ENCODE measurements at places on chromosomes 5 and 9.

GRCh38 chr9:108186642-108187395 lies 669.0 kb downstream of the ACTL7B start:
- peak; percentile 35 for DNase-seq

GRCh38 chr5:113293975-113294310 lies 140.8 kb downstream of the TSSK1B start:
- no peak for DNase-seq

DNA sequence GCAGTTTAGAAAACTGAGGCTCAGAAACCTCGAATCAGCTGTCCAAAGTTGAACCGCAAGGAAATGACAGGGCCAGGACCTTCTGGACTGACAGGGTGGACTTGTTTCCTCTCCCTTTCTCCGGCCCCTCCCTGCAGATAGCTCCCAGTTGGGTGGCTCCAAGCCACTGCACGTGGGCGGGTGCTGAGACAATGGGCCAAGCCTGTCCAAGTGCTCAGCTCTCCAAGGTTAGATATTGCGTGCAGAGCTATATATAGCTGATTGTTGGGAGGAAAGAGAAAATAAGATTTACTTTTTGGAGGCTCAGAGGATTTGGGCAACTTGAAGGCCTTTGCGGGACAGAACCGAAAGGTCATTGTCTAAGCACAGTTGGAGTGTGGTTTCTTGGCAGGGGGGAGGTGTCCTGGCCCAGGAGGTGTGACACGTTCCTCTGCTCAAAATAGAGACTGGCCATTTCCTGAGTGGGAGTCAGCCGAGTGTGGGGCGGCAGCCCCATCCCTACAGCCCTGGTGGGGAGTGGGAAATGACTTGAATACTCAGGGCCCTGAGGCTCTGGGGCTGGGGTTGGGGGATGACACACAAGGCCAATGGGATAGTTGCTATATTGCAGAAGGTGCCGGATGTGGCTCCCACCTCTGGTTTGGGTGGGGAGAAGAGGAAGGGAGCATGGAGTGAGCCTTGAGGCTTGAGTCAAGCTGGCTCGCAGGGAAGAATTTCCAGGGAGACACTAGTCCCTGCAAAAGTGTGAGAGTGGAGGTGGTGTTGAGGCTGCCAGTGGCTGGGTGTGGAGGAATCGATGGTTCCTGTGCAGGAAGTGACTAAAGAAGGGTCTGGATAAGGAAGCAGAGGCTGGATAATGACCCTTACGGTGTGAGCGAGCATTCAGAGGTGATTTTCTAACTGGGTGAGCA lies 44.4 kb upstream of the SMAD5 start:
- DNase-seq = no peak

DNA sequence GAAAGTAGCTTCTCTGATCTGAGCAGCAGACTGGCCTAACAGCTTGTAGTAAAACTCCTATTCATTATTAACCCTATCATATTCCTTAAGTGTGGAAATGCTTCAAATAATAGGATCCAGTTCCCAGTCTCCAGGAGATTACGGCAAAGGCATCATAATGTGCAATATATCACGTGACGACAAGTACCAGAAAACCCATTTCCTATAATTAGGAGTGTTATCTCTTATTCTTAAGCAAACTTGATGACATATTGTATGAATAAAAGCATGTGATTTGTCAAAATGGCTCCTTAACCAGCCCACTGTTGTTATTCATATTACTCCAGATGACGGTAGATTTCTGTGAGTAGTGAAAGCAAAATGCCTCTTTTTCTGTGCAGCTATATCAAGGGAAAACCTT lies 2.9 kb downstream of the SV2C start:
- no peak for DNase-seq

DNA sequence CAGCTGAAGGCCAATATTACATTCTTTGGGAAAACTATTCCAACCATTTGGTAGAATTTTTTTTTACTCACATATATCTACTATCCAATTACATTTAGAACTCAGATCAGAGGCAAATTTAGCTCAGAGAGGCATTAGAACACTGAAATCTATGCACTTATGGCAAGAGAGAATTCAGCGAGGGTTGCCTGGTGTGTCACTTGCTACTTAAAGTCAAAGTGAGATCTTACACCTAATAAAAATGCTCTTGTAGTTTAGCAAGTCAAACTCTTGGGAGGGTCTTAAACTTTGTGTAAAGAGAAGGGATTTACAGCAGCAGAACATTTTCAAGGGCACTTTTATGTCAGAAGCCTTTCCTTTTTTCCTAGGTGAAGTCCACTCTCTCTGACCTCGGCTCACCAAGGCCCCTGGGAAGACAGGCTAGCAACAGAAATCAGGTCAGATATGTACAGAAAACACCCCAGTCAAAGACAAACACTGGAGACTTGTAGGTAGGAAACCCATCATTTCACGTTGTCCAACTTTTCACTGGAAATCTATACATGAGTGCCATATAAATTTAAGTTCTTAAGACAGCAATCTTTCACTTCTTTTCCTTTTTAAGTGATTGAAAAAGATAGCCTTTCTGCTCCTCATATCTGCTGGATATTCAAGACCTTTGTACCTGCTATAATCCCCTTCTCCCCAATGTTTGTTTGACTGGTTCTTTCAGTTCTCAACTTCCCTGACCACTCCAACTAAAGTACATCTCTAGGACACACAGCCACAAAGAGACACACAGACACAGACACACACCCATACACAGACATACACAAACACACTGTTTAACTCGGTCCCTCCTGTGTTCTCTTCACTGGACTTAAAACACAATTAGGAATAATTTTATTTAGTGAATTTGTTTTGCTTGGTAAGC lies 635.8 kb downstream of the PDE4D start:
- DNase-seq = no peak

- no peak for DNase-seq
Measured at GRCh38 chr9:136700959-136701667, 11.3 kb upstream of the DIPK1B start.

DNA sequence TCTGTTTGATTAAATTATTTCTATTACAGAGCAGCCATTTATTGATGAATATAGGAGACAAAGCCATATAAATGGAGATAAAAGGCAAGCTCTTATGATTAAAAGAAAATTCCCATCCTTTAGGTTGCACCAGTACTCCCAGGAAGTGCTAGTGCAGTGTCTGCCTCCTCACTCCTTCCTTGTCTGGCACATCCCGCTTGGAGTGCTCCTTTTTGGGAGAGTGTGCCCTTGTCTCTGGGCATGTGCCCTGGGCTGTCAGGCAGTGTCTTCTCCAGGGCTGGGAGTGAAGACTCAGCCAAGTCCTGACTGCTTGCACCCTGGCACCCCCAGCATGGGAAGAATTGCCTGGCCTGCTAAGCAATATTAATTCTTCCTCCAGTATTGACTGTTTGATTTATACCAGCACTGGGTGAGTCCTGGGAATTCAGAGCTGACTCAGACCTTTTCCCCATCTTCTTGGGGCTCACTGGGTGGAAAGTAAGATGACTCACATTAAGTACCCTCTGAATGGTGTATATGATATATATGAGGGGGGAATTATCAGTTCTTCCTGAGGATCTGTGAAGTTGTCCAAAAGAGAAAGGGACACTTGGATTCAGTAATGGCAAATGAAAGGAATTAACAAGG lies 62.1 kb downstream of the ZSWIM6 start:
- no peak for DNase-seq

DNA sequence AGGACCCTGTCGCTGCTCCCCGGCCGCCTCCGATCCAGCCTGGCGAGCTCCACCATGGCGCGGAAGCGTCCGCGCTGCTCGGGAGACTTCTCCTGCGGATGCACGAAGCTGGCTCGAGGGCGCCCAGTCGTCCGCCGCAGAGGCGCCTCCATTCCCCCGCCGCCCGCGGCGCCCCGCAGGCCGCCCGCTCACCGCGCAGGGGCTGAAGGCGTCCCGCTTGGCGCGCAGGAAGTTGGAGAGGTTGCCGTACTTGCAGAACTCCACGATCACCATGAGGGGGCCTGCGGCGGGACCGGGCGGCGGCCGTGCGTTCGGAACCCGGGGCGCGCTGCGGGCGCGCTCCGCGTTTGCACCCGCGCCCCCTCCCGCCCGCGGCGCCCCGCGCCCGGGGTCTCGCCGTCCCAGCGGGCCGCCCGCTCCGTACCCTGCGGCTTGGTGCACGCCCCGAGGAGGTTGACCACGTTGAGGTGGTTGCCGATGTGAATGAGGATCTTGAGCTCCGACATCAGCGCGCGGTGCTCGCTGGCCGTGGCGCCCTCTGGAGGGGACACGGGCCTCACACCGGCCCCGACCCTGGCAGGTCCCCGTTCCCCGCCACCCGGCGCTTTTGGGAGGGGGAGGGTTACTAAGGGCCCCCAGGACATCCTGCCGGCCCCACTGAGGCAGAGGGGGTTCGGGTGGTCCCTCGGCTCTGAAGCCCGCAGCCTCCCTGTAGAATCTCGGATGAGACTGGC lies 27.7 kb upstream of the SCGB3A1 start:
- no peak for DNase-seq

DNA sequence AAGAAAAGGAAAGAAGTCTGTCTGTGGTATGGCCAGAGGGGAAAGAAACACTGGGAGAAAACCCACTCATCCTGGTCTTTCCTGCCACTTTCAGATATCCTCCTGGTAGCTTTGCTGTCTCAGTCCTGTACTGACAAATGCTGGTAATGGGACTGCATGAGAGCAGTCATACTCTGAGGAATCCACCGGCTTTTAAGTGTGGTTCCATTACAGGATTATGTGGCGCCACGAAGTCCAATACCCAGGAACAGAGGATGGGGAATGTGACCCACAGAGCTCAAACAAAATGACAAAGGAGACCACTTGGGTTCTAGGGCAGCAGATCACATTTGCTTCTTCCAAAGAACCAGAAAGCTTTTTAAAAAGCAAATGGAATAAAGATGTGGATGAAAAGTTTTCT lies 26.3 kb upstream of the FBP1 start:
- DNase-seq = no peak

- no peak for DNase-seq
Measured at GRCh38 chr9:93952784-93953495, 2.2 kb downstream of the BARX1 start.

DNA sequence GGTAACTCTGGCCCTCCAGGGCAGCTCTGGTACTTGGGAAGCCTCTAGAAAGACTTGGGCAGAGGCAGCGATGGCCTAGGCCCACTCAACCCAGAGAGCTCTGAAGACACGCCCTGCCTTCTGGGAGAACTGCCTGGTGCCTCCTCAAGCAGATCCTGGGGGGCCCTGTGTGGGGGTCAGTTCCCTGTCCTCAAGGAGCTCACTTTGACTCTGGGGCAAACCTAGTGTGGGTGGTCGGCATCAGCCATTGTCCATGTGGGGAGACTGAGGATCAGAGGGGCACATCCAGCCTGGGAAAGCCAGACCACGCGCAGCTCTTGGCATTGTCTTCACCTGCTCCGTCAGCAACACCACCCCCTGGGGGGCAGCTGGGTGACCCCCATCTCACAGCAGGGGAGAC lies 28.0 kb downstream of the ABO start:
- no peak for DNase-seq

DNA sequence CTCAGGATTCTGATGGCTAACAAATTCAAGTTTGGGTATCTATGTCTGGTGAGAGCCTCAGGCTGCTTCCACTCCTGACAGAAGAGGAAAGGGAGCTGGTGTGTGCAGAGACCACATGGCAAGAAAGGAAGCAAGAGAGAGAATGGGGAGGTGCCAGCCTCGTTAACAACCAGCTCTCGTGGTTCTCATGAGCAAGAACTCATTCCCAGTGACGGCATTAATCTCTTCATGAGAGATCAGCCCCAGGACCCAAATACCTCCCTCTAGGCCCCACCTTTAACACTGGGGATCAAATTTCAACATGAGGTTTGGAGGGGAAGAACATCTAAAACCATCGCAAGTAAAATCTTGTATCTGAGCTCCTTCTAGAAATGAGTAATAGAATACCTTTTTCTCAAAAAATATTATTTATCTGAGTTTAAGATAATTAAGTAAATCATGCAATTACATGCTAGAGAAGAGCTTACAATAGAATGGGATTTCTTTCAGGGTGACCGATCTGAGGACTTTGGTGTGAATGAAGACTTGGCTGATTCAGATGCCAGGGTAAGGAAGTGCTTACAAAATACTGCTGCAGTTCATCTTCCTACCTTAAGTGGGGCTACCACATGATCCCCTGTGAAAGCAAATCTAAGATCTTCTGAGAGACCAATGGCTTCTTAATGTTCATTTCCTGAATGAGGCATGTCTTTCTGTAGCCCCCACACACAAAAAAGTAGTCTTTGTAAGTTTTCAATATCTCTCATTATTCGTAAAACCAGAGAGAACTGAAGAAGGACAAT lies 11.5 kb downstream of the ANXA1 start:
- no peak for DNase-seq

GRCh38 chr5:113615708-113616107 lies 102.2 kb downstream of the YTHDC2 start:
- DNase-seq = no peak

DNA sequence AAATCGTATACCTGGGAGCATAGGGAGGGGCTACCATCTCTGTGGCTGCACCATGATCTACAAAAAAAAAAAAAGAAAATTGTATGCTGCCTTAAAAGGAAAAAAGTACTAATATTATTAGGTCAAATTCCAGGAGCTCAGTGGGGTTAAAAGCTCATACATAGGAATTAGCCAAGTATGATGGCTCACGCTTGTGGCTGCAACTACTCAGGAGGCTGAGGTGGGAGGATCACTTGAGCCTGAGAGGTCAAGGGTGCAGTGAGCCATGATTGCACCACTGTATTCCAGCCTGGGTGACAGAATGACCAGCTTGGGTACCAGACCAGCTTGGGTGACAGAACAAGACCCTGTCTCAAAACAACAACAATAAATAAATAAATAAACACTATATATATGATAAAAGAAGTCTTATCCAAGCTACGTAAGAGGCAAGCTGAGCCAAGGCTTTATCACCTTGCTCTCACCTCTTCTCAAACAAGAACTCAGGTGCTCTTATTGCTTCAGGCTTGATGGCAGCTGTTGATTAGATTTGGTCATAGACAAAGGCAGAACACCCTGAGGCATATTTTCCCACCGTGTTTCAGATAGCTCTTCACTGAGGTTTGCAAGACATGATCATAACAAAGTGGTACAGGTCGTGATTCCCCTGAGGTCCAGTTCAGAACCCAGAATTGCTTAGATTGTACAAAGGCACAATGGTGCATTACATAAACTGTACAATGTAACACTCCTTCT lies 3.3 kb upstream of the FBXW11 start:
- no peak for DNase-seq

DNA sequence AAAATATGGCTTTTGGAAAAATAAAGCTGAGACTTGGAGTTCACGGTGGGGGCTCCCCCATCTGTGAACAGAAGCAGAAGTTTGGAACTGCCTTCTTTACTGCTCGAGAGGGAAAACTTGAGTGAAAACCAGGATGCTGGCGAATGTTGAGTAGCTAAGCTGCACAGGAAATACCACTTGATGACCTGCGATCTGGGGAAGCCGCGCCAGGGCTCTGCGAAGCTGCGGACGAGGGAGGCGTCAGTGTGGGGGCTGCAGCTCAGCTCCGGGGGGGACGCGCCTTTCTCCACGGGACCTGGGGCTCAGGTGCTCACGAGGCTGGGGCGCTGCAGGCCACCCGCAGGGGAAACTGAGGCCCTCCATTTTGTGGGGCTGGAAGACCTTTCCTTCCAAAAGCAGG lies 62.3 kb downstream of the TENT4A start:
- no peak for DNase-seq

All from occipital lobe (tissue), 3 donors.